Activated CD4-positive, alpha-beta T cell treated with anti-CD3 and anti-CD28 coated beads, Interleukin-2, amount 50 U/mL, for 1 hour (primary cell): ENCODE measurements at places on chromosomes 6 and 20.

GRCh38 chr6:43671801-43672690, 15.5 kb downstream of the MRPS18A start:
- no peak for DNase-seq

DNA sequence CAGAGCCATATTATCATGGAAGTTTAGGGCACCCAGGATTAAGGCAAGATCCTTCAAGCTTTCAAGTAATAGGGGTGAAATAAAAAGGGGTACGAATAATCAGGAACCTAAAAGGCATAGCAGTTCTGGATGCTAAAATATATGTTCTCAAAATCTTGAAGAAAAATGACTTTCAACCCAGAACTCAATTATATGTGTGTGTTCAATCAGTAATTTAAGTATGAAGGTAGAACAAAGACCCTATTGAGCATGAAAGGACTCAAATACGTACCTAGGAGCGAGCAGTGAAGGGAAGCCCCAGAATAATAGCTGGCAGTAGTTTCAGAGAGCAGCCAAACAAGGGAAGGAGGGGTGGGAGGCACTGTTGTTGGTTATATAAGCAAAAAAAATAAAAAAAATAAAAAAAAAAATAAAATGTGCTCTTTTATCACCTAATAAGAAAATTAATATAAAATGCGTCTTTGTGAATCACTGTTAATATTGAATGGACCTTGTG, 45.4 kb downstream of the MYO6 start:
- DNase-seq: no peak

- DNase-seq: no peak
These were observed 114.2 kb downstream of the SOX4 start for GRCh38 chr6:21707524-21708319.

DNA sequence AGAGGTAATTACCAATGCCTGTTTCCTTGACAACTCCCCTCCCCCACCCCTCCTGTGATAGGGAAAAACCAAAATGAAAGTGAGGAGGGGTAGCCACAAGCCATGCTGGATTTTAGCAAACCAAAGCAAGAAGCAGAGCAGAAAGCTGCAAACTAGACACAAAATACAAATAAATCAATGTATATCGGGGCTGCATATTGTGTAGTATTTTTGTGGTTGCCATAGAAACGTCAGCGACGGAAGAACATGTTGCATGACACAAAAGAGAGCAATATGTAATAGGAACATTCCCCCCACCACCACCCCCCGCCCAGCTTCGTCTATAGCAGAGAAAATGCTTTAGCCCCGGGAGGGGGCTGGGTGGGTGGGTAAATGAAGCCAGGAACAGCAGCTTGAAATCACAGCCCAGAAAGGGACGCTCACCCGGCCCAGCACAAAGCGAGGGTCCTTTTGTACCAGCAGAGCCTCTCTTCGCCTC, 548 bp downstream of the AGPAT4 start:
- peak; percentile 64 for DNase-seq

DNA sequence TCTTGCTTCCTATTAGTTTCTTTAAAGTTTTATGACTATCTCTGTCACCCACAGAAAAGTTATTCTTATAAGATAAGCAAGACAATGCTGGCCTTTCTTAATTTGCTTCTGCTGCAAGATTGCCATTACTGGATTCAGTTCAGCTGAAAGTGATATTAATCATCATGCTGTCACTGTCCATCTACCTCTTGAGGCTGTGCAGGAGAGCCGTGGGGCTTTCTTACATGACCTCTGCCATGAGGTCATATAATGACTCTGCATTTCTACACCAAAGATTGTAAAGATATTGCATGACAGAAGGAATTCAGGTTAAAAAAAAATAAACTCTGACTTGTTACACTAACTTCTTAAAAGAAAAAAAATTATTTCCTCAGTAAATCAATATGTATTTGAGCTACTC, 106.9 kb downstream of the TRDN start:
- no peak for DNase-seq

- no peak for DNase-seq
These were observed 1223.0 kb downstream of the EPHA7 start for GRCh38 chr6:92196325-92196724.

DNA sequence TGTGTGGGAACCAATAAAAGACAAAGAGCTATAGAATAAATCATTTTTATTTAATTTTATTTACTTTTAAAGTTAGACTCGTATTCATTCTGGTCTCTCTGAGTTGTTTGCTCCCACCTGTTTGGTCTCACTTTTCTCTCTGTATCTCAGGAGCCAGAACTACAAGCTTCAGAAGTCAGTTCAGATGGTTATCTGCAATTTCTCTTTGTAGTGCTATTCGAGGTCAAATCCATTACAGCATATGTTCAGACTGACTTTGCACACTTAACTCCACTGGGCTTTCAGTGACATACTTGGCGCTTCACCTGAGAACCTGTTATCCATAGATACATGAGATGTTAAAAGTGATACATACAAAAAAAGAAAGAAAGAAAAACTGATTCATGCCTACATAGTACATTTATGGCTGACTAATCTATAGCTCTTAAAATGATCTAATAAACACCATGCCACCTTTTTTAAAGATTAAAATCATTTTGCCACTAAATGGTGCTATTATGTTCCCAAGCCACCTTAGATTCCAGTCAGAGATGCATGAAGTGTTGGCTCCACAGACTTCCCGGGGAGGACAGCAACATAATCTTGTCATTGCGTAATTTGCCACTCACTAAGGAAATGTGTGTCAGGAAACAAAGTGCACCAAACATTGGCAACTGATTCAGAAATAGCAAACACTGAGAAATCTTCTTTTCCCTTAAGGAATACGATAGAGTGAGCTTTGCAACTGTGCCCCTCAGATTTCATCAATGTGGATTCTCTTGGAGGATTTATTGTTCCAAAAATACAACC, 396.7 kb downstream of the HACE1 start:
- DNase-seq: no peak

DNA sequence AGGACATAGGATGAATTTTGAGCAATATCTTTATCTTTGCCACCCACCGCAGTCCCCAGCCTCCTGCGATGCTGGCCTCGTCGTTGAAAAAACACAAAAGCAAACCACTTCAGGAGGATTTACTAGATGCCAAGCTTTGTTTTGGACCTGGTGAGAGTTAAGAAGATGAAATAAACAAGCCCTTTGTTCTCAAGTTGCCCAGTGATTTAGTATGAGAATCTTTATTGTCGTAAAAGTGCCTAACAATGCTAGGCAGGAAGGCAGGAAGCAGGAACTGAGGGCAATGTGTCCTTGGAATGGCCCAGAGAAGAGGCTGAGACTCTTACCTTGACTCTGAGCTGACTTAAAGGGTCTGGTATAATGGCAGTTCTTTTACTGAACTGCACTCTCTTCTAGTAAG, 116.0 kb downstream of the TRMT11 start:
- DNase-seq: no peak
